CD4-positive, alpha-beta T cell treated with Interleukin-2 at 100 ng/mL for 4 hours (primary cell): ENCODE measurements at places on chromosomes 6 and 20.

- no peak for DNase-seq
Observed at GRCh38 chr20:2122936-2123335, 21.3 kb downstream of the STK35 start.

DNA sequence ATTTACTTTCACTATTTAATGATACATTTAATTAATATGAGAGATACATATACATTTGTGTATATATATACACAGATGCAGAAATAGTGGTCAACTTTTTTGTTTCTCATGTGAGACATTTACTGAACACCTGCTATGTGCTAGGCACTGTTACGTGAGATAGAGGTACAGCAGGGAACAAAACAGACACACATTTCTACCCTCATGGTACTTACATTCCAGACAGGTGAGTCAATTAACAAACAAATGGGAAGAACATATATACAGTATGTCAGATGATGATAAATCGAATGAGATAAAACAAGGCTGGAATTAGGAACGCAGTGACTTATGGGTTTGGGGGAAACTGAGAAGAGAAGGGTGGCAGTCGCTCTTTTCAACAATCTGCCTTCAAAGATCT lies 5.1 kb downstream of the TFB1M start:
- DNase-seq: no peak

DNA sequence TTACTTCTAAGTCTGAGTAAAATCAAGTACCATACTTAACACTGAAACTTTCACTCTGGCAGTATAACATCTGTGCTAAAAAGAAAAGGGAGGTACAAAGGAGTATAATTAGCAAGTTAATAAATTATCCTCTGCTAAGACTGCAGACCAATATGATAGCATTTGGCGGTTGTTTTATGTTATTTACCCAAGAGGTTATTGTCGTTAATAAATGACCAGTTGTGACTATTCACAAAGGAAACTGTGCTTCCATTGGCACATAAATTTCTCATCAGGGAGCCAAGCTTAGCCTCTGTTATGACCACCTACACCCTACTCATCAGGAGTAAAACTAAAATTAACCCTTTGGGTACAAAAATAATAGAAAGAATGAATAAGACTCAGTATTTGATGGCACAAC lies 86.5 kb downstream of the CRYBG1 start:
- no peak for DNase-seq

DNA sequence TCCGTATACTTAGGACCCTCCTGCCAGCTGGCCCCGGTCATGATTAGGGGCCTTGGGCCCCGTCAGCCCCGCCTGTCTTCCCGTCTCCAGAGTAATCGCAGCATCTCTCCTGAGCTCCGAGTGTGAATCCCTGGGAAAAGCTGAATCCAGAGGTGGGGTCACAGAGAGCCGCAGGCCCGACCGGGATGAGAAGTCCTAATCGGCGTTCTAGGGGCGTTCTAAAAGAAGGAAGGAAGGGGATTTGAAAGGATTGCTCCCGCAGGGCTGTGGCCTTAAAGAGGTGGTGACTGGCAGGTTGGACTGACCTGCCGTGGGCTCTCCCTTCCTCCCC lies 371 bp downstream of the HMGN4 start:
- no peak for DNase-seq

DNA sequence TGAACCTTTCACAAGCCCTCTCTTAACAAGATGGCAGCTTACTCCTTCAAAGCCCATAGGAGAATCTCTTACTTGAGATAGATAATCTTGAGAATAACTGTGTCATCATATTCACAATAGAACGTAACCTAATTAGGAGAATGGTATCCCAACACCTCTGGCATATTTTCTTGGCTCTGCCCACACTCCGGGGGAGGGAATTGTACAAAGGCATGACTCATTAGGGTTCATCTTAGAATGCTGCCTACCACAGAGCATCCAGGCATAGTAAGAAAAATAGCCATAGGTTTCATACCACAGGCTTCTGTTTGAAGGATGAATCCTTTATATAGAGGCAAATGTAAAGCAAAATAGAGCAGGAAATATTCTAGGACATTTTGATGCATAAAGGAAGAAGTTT lies 1100.6 kb upstream of the CITED2 start:
- DNase-seq: no peak

DNA sequence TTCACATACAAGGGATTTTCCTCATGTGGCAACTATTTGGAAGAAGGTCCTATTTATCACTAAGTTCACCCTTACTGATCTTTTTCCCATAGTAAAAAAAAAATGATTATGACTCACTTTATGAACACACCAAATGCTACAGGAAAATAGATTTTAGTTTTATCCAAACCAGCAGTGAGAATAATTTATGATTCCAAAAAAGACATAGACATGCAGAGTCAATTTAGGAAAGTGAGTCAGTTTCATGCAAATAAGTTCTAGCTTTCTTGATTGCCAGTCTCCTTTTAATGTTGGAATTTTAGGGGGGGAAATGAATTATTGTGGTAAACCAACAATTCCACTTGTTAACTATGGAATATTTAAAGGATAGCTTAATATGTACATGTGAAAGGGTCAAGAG lies 64.0 kb upstream of the RNF146 start:
- no peak for DNase-seq
